ENCODE measurements at places on chromosomes 4 and X. TPM values are rescaled to one million over a fixed set of nuclear protein-coding genes. Genes with fewer than 3 reads are reported as not detected.

The HHIP gene
- 0.74 TPM for total RNA-seq

The PCDH19 gene
- total RNA-seq = 0.02 TPM

The SSX2B gene
- total RNA-seq = not detected

The F8A3 gene
- 0.94 TPM for total RNA-seq

The GPC4 gene
- not detected for total RNA-seq

The ATG4A gene
- 10.2 TPM for total RNA-seq

The PRSS12 gene
- 0.25 TPM for total RNA-seq

The RADX gene
- not detected for total RNA-seq

The MAOA gene
- 0.16 TPM for total RNA-seq

The IL13RA1 gene
- total RNA-seq = 55.3 TPM

The TMEM31 gene
- total RNA-seq = not detected

The SLBP gene
- total RNA-seq = 92.1 TPM

The ATP2B3 gene
- total RNA-seq = 0.08 TPM

The ZFP42 gene
- not detected for total RNA-seq

The ADRA2C gene
- total RNA-seq = 11.5 TPM

The TECRL gene
- not detected for total RNA-seq

The KCND1 gene
- total RNA-seq = 0.77 TPM

The LRIT3 gene
- not detected for total RNA-seq

The L1CAM gene
- total RNA-seq = 23.1 TPM

The TMEM154 gene
- total RNA-seq = 0.08 TPM

The CYTL1 gene
- total RNA-seq = not detected

The PARM1 gene
- 0.65 TPM for total RNA-seq
